ENCODE measurements at places on chromosomes 1 and 21.
A peak's percentile ranks its signal among the peaks of the same experiment; 100 is the strongest.

DNA sequence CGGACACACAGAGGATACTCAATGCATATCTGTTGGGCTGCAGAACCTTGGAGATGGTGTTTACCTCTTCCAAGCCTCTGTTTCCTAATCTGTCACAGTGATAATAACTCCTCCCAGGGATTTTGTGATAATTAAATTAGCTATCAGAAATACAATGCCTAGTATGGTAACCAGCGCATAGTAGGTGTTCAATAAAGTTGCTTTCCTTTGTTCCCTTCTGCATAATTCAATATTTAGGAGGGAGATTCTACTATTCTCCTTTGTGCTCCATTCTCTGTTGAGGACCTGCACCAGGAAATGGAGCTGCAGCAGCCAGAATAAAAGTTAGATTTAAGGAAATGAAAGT lies 3.4 kb upstream of the CSF3R start:
- no peak for DNase-seq

- peak; percentile 92 for DNase-seq
Measured at GRCh38 chr1:36156329-36157114, 562 bp downstream of the MAP7D1 start.

GRCh38 chr1:178436899-178437298 lies 59.9 kb downstream of the CLEC20A start:
- DNase-seq: no peak

GRCh38 chr21:29378832-29379231 lies 80.1 kb downstream of the BACH1 start:
- no peak for DNase-seq

DNA sequence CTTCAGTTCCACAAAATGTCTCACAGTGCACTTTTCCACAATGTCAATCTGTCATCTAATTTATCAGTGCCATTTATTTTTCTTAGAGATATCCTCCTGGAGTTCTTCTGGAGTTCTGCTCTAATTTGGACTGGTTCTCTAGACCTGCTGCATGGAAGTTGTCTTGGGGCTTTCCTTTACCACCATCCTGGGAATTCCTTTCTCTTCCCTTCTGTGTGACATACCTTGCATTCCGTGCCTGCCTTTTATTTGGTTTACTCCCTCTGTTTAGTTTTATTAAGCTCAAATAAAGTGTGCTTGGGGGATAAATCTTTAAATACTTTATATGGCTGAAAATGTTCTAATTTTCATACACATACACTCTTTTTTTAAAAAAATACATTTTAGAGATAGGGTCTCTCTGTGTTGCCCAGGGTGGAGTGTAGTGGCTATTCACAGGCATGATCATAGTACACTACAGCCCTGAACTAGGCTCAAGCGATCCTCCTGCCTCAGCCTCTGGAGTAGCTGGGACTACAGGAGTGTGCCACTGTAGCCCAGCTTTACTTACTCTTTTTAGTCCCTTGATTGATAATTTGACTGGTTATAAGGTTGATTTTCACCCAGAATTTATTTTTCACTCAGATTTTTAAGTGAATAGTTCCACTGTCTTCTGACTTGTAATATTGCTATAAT lies 14.4 kb downstream of the MTF2 start:
- no peak for DNase-seq

DNA sequence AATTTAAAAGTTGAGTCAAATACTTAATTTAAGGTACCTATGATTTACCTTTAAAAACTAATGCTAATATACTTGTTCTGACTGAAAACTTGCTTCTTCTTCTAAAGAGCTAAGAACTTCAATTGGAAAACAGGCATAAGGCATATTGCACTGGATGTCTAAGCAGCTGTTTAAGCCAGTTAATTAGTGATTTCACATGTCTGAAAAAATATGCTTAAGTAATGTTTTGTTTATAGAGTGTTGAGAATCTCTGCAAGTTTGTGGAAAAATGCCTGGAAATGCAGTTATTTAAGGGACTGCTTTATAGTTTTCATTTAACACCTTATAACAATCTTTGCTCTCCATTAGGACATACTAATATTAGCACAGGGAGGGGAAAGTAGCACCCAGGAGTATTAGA lies 28.2 kb downstream of the UBE2U start:
- DNase-seq: no peak

GRCh38 chr1:187079330-187079729 lies 250.6 kb downstream of the PLA2G4A start:
- DNase-seq: no peak

- no peak for DNase-seq
Measured at GRCh38 chr1:222709700-222710153, 2.6 kb downstream of the AIDA start.

DNA sequence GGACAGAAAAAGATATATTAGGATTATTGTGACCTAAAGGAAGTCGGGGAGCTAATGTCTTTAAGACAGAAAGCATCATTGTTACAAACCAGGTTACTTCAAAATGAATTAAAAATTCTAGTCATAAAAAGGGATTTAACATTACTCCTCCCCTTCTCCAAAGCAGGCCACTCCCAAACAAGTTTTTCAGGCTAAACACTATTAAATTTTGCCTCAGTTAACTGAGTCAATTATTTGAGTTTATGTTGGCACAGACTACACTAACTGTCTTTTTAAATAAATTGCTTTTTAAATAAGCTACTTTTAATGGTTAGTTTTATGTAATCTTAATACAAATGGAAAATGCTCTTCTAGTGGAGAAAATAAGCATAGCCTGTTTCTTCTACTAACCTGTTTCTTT lies 395.0 kb upstream of the DUSP10 start:
- DNase-seq: no peak

DNA sequence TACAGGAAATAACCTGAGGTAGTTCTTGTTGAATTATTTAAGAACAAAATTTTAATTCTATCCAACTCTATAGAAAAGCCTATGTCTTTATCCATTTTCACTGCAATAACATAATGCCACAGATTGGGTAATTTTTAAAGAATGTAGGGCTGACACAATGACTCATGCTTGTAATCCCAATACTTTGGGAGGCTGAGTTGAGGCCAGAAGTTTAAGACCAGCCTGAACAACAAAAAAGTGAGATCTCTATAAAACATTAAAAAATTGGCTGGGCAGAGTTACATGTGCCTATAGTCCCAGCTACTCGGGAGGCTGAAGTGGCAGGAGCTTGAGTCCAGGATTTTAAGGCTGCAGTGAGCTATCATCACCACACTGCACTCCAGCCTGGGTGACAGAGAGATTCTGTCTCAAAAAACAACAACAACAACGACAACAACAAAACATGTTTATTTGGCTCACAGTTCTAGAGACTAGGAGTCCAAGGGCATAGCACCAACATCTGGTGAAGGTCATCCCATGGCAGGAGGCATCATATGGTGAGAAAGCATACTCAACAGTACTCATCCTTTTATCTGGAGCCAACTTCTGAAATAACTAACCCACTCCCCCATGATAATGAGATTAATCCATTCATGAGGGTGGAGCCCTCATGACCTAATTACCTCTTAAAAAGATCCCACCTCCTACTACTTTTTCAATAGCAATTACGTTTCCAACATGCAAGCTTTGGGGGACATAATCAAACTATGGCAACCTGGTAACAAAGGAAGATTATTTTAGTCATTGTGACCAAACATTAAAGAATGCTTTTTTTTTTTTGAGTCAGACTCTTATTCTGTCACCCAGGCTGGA lies 59.6 kb downstream of the ABL2 start:
- no peak for DNase-seq

DNA sequence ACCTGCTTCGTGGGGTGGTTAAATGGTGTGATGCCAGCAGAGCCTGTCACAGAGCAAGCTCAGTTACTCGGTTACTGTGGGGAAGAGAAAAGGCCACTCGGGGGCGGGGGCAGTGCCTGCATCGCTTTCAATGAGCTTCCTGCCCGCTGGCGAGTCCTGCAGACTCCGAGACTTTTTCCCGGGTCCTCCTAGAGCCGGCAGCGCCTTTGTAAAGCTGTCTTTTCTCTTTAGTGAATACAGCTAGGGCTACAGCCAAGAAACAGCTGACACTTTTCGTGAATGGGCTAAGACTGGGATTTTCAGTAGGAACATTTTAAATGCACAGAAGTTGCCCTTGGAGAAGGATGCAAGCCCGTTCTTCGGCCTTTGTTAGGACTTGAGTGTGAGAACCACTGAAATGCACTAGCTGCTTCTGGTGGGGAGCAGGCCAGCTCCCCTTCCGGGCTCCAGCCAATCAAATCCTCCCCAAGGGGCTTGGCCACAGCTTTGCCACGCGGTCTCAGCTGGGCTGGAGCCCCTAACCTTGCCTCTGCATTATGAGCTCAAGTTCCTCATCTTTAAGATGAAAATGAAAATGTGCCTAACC lies 23.4 kb upstream of the EFHD2 start:
- peak; percentile 67 for DNase-seq

DNA sequence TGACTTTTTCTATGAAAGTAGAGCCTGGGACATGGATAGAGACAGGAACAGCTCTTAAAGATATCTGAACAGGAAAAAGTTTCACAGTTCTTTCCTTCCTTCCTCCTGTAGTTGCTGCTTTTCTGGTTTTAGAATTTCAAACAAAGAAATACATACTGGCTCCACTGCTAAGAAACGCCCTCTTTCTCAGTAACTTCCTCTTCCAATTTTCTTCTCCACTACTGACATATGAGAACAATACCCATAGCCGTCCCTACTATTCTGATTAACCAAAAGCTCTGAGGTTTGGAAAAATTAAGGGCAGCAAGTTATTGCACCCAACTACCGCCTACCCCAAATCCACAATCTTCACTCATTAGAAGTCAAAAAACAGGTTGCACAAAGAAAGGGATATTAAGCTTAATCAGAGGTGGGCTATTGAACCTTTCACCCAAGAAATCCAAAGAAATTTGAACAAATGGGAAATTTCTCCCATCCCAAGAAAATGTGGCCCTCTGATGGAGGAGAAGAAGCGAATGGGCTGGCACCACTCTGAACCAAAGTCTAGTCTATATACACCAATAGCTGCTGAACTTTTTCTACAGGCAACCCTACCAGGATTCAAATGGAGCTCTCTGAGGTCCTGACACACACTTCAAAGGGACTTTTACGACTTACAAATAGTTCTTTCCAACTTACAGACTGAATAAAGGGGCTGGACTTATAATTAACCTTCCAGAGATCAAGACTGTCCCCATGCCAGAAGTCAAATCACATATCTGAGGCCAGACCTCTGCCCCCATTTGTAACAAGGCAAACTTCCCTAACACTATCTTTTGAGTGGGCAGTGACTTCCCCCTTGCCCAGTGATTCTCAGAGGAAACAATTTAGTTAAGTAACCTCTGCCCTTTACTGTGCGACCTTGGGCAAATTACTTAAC lies 1.7 kb downstream of the WASF2 start:
- no peak for DNase-seq

GRCh38 chr1:219144658-219145315 lies 28.9 kb upstream of the LYPLAL1 start:
- DNase-seq: no peak

GRCh38 chr1:158564608-158565007 lies 5.8 kb downstream of the OR6P1 start:
- DNase-seq: no peak

GRCh38 chr1:210396541-210396940 lies 67.8 kb downstream of the HHAT start:
- DNase-seq: no peak

GRCh38 chr1:207309745-207310273 lies 11.7 kb upstream of the CD55 start:
- no peak for DNase-seq

- no peak for DNase-seq
Measured at GRCh38 chr1:26719205-26719604, 23.4 kb downstream of the ARID1A start.

DNA sequence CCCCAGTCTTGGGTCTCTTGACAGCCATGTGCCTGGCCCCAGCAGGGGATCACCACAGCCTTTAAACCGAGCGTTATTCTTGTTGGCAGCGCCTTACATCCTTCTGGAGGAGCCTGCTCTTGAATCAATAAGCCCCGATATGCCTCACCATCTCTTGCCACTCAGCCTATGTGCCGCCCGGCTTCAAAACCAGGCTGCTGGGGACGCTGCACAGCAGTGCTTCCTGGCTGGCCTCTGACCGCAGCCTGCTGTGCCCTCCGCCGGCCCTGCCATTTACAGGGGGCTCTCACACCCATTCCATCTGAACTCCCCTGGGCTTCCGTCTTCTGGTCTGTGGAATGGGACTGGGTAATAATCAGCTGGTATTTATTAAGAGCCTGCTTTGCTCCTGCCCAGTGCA lies 3.0 kb upstream of the PEX10 start:
- DNase-seq: no peak

GRCh38 chr21:28943631-28944030 lies 49.0 kb downstream of the LTN1 start:
- DNase-seq: no peak

GRCh38 chr1:155210314-155211104 lies 2.0 kb downstream of the MTX1 start:
- DNase-seq: no peak
